OCI-LY7 (cell line): ENCODE measurements at places on chromosomes 5 and 9. TPM values are rescaled to one million over a fixed set of nuclear protein-coding genes. Genes with fewer than 3 reads are reported as not detected.

GRCh38 chr9:70772601-70773000 is 348.8 kb downstream of the TRPM3 start:
- DNase-seq, result no peak

- DNase-seq, result peak; percentile 4
Observed at GRCh38 chr5:61330845-61331406, 1.1 kb upstream of the ZSWIM6 start.

GRCh38 chr5:82590112-82590511 is 312.0 kb upstream of the RPS23 start:
- DNase-seq, result no peak

SPINK7 gene
- not detected in 2 replicates for total RNA-seq

- DNase-seq, result no peak
Observed at GRCh38 chr5:17379100-17379951, 118.7 kb upstream of the TAF11L2 start.

GRCh38 chr5:34583167-34583566 is 73.0 kb upstream of the RAI14 start:
- DNase-seq, result no peak

DNA sequence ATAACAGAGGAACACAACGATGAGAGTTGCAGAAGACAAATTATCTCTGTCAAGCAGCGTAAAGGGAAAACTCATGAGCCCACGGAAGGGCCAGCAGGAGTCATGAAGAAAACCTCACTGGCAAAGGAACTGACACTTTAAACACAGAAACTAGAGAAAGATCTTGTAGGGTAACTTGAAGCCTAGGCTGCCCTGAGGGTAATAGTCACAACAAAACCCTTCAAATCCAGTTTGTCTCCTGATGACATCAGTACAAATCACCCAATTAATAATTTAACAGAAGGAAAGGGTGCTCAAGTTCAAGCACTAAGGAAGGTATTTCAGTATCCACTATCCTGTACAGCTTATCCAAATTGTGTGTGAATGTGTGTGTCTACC is 549.1 kb downstream of the MTRR start:
- no peak for DNase-seq

ANKRD55 gene
- not detected in 2 replicates for total RNA-seq

DNA sequence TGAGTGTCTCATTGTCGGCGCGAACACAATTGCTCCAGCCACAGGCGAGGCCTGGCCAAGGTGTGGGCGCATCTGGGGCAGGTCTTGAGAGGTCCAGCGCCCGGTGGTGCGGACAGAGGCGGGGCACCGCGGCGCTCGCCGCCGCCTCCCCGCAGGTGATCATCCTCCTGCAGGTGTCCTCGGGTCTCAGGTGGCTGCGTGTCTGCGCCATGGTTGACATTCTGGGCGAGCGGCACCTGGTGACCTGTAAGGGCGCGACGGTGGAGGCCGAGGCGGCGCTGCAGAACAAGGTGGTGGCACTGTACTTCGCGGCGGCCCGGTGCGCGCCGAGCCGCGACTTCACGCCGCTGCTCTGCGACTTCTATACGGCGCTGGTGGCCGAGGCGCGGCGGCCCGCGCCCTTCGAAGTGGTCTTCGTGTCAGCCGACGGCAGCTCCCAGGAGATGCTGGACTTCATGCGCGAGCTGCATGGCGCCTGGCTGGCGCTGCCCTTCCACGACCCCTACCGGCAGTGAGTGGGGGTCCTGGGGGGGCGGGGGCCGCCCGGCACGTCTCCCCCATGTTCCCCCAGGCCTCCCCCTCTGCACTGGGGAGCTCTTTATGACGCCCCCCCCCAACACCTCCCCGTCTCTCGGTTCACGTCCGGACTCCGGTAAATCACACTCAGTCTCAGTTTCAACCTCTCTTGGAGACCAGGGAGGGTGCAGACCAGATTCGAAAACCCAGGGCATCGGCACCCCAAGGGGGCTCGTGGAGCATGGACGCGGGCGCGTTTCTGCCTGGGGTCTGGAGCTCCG is 446 bp downstream of the NXNL2 start:
- no peak for DNase-seq

DNA sequence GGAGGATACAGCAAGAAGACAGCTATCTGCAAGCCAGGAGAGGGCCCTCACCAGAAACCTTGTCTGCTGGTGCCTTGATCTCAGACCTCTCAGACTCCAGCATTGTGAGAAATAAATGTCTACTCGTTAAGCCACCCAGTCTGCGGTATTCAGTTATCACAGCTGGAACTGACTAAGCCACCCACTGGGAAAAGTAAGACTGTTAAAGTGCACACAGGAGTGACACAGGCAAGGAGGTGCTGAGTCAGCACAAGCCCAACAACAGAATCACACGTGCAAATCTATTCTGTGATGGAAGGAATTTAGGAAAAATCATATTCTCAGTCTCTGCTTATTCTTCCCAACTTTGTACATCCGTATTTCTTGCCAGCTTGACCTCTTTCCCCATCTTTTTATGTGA is 200.0 kb downstream of the NR2F1-AS1 start:
- DNase-seq, result no peak

DNA sequence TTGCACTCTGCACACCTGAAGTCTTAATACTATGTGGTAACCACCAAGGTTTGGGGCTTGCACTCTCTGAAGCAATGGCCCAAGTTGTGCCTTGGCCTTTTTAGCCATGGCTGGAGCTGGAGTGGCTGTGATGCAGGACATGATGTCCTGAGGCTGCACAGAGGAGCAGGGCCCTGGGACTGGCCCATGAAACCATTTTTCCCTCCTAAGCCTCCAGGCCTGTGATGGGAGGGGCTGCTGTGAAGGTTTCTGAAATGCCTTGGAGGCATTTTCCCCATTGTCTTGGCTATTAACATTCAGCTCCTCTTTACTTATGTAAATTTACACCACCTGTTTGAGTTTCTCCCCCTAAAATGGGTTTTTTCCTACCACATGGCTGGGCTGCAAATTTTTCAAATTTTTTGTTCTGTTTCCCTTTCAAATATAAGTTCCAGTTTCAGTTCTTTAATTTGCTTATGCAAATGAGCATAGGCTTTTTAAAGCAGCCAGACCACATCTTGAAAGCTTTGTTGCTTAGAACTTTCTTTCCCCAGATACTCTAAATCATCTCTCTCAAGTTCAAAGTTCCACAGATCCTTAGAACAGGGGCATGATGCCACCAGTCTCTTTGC is 237.4 kb upstream of the DMAC1 start:
- DNase-seq, result no peak

DNA sequence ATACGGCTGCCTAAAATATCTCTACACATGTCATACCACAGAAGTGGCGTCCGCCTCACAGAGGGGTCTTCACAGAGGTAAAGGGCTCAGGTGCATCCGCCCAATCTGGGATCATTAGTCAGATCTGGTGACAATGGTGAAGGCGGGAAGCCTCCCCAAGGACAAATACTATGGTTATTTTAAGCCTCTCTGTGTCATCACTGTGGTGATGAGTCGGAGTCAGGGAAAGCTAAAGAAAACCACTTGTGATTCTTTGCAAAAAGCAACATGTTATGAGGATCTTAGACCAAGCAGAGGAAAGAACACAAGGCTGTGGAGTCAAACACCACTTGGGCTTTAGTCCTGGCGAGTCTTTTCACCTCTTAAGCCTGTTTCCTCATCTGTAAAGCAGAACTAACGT is 190.4 kb downstream of the DRD1 start:
- DNase-seq, result no peak

SHOC1 gene
- total RNA-seq, result not detected in 2 replicates
